Activated CD4-positive, CD25-positive, alpha-beta regulatory T cell treated with anti-CD3 and anti-CD28 coated beads, Interleukin-2, amount 50 U/mL, for 16 hours (primary cell): ENCODE measurements at places on chromosomes 2 and 18.

DNA sequence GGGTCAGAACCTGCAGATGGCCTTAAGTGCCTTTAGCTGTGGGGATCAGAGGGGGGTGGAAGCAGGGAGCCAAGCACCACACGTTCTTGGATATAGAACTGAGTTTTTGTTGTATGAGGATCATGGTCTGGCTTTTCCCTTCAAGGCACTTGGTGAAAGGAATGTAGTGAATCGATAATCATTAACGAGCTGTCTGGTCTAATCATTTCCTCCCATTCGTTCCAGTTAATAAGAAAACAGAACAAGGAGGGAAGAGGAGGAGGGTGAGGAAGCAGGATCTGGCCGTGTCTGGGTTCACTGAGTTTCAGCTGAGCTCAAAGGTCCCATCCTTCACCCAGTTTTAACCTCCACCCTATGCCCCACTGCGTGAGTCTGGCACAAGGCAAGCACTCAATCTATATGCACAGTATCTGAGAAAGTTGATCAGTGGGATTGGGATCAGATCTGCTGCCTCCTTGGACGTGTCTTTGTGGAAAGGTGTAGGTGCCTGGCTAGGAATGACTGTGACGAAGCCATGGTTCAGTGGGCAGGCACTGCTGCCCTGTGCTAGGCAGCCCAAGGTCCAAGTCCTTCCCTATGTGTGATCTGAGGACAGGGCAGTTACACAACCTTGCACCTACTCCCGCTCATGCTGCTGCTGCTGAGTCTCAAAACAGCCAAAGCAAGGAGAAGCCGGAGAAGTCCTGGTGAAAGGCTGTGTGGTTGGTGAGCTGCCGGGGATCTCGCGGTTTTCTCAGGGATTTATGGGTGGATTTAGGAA is 54.8 kb downstream of the GALNT14 start:
- no peak for DNase-seq

- DNase-seq, result no peak
These were observed 86.6 kb downstream of the SS18 start for GRCh38 chr18:26003817-26004216.

- DNase-seq, result no peak
These were observed 60.1 kb downstream of the NEDD4L start for GRCh38 chr18:58104096-58104495.

DNA sequence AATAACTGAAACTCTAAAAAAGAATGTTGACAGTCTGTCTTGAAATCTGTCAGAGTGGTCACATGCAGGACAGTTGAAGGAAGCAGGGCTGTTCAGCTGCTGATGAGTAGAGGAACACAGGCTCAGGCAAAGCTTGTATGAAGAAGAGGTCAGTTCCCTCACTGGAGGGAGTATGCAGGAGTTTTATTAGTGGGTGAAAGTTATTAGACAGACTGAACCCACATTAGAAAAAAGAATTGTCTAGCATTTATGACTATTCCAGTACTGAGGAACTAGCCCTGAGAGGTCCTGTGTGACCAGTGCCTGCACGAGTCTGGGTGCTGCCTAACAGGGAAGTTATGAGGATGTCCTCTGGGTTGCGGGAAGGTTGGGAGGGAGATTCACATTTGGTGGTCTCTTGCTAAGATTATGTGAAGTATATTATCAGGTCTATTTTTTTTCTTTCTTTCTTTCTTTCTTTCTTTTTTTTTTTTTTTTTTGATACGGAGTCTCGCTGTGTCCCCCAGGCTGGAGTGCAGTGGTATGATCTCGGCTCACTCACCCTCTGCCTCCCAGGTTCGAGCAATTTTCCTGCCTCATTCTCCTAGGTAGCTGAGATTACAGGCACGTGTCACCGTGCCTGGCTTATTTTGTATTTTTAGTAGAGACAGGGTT is 9.6 kb downstream of the TET3 start:
- DNase-seq, result no peak

DNA sequence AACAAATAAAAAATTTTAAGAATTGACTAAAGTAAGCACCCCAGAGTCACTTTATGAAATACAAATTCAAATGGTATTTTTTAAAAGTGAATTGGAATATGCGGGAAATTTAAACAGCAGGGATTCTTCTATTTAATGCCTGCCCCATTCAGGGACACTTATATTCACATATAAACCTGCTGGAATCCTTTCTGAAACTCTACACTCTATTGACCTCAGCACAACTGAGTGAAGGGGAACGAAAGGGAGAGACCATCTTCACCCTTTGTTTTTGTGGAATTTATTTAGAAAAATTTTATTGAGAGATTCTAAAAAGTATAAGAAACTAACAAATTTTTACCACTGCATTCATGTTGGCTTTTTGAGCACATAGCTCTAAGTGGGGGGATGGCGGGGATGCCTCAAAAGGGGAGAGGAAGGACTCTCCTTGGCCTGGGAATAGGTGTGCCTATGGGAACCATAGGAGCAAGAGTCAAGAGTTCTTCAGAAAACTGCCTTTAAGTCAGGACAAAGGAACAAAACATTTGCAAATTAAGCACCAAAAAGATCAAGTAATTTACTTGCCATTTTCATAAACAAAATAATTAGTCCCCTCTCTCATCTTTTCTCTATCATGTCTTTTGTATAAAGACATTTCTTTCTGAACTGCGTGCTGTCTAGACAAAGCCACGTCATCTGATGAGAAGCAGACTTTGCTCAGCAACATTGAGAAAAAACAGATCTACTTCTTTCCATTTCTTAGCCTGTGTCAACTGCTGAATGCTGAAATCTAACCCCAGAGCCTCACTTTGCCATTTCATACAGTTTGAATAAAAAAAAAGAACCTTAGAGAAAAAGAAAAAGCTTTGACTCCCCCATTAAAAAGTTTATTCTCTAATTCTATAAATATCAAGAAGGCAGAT is 21.6 kb upstream of the FLACC1 start:
- DNase-seq, result no peak

DNA sequence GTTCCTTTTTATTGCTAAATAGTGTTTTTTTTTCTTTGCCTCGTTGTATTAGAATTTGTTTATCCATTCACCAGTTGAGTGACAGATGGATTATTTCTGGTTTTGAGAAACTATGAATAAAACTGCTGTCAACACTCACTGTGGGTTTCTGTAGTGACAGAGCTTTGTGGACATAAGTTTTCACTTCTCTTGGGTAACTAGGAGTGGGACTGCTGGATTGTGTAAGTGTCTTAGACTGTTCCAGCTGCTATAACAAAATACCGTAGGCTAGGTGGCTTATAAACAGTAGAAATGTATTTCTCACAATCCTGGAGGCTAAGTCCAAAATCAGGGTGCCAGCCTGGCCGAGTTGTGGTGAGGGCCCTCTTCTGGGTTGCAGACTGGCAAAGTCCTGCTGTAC is 71.9 kb downstream of the TNFRSF11A start:
- DNase-seq, result no peak

DNA sequence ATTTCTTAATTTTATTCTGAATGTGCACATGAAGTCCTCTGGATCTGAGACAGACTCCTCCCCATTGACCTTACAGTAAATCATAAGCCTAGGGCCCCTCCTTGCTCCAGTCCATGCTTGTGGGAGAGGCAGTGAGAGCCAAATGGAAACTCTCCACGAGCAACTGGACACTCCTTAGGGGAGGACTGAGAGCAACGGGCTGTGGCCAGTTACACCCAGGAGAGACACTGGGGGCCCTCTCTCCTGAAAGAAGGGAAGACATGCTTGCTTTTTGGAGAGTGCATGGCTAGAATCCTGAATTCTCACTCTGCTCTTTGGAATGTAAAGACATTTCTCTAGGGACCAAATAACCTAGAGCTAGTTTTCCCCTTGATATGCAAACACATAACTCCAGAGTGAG is 49.0 kb upstream of the BIN1 start:
- no peak for DNase-seq

DNA sequence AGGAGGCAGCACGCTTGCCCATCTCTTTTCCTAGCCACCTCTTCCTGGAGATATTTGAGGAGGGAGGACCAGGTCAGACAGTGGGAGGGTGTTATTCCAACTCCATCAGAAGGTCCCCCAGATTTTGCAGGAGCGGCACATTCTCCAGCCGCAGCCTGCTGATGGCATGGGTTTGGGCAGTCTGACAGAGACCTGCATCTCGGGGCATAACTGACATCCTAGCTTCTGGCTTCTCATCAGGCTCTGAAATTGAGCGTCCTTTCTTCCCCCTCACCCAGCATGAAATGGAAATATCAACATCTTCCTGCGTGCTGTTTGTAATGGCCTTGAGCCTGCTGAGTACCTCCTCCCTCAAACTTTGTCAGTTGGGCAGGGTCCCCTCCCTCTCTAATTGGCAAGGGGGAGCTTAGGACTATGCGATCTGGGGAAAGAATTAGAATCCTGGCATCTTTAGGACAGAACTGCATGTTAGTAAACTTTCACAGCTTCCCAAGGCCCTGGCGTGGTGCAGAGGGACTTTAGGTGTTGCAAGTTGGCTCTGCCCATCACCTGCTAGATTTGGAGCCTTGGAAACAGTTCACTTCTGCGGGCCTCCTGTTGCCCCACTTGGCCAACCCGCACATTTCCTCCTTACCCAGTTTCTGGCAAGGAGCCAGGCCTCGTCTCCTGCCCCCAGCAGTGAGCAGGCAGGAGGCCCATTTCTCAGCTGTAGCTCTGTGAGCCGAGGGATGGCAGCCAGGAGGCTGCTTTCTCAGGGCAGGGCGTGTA is 2.2 kb downstream of the ITM2C start:
- DNase-seq, result no peak

- no peak for DNase-seq
These were observed 386.3 kb upstream of the MYT1L start for GRCh38 chr2:2717406-2717805.

DNA sequence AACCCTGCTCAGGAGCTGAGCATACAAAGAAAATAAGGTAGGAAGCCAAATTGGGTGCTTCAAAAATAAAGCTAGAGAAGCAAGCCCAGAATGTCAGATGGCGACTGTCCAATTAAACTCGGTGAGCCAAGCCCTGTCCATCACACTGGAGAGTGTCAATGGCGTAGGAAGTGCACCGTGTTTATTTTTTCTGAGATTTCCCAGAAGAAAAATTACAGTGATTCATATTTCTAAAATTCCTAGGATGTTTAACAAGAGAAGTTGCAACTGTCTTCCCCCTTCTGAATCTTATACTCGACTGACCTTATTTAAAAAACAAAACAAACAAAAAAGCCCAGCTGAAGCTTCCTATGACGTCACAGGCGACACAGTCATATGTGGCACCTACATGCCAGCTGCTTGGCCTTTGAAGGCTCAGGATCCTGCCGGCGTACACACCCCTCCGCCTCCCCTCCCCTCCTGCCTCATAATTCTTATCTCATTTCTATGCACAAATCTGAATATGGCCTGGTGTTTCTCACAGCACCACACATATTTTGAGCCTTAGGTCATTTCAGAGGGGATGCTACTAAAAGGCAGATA is 60.8 kb downstream of the MBP start:
- peak; percentile 28 for DNase-seq

DNA sequence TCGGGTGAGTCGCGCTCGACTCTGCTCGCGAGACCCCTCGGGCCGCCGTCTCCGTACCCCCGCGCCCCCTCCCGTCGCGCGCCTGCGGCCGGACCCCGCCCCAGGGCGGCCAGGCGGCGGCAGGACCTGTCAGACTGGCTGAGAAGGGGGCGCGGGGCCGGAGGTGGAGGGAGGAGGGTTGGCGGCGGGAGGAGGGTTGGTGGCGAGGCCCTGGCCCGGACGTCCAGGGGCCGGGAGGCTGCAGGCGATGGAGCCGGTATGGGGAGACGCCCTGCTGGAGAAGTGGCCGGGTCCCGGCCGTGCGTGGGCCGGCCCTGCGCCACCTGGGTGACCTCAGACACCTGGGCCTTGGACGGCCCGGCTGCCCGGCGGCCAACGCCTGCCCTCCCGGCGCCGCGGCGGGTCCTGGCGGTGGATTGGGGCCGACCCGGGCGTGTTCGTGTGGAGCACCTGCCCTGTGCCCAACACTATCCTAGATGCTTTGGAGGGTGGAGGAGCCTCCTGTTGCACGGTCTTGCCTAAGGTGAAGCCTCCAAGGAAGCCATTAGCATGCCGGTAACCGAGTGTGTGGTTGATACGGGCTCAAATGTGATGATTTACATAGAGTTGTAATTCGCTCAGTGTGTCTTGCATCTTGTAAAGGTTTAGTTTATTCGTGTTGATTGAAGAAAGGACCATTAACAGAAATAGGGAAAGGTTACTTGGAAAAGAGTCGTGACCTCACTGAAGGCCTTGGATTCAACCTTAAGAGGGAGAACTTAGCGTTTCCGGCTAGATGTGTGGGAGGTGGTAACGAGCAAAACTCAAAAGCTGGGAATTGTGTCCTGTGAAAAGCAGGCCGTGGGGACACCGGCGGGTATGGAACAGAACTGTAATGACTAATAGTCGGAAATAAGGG is 550 bp downstream of the MYL12B start:
- no peak for DNase-seq

GRCh38 chr2:109630441-109631430 is 16.6 kb downstream of the SOWAHC start:
- no peak for DNase-seq

- no peak for DNase-seq
These were observed 55.3 kb downstream of the ARHGEF4 start for GRCh38 chr2:130891966-130892365.

DNA sequence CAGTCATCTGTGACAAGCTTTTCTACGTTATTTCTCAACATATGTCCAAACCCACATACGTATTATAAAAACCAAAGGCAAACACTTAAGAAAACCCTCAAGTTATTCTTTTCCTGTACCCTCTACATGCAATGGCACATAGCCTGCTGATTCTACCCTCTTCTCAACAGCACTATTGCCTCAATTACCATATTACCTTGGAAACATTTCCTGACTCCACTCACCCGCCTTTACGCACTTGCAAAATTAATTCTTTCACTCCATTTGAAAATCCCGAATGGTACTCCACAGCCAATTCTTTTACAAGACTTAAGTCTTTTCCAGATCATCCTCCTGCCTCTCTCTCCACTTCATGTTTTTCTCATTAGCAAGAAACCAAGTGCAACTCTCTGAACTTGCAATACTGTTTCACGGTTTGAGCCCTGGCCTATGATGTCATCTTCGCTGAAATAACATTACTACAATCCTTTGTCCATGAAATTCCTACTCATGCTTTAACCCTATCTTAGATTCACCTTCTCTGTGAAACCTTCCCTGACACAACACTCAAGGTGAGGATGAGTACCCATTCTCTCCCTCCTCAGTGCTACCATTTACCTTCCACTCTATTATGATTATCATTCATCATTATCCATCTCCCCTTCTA is 29.0 kb downstream of the SESTD1 start:
- DNase-seq, result no peak

GRCh38 chr18:49846718-49847470 is 33.6 kb upstream of the ACAA2 start:
- DNase-seq, result no peak

- DNase-seq, result no peak
These were observed 41.4 kb downstream of the HS1BP3 start for GRCh38 chr2:20609349-20609994.

DNA sequence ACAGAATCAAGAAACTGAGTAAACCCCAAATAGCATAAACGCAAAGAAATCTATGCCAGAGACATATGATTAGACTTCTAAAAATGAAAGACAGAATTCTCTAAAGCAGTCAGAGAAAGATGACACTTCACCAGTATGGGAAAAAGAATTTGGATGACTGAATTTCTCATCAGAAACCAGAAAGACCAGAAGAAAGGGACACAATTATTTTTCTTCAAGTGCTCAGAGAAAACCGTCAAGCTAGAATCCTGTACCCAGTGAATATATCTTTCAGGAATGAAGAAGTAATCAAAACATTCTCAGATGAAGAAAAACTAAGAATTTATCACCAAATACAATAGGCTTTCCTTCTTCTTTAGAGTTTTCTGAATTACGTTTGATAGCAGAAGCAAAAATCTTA is 14.2 kb upstream of the ESPNL start:
- DNase-seq, result no peak

- no peak for DNase-seq
These were observed 710 bp downstream of the LMAN2L start for GRCh38 chr2:96739076-96739632.
